ENCODE measurements at places on chromosomes 6 and 20.

DNA sequence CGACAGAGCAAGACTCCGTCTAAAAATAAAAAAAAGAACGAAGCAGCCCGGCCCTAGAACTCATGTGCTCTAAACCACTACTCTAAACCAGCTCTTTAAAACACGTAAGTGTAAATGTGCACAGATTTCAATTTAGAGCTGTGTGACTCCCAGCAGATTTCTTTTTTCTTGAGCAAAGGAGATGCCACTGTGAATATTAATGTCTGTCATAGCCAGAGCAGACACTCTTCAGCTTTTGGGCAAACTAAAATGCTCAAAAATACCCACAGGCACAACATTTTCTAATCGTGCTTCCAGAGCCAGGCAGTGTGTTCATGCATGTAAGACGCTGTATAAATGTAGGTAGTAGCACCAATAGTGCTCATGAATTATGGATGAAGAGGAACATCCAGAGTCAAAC is 218.9 kb upstream of the PLCB4 start:
- DNase-seq: no peak

DNA sequence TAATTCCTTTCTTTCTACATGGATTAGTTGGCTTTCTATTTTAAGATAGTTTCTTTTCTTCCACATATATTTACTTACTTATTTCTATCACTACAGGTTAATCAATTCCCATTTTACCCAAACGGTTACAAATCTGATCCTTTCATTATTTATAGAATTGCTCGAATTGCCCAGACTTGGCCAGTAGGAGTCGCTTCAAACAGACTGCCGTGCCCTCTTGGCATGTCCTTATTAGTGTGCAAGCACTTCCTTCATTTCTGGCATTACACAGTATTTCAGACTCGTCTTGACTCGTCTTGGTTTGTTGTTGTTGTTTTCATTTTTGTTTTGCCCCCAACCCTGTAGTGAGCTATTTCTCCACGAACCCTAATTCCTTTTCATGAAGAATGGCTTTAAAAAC is 74.6 kb downstream of the SAMD3 start:
- peak; percentile 38 for DNase-seq

DNA sequence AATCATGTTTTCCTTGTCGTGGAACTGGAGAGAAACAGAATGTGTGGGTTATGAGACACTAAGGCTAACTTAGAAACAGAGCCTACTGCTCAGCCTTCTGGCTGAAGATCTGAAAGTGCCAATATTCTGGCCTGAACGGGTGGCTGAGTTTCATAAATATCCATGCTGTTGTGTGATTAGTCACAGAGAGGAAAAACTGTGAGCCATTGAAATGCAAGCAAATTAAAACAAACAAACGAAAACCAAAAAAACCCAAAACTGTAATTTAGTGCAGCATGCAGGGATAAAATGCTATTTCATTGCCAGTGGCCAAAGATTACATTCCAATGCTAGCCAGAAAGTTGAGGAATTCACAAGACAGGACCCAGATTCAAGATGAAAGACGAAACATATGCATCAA is 315.1 kb downstream of the UBE3D start:
- DNase-seq: no peak

DNA sequence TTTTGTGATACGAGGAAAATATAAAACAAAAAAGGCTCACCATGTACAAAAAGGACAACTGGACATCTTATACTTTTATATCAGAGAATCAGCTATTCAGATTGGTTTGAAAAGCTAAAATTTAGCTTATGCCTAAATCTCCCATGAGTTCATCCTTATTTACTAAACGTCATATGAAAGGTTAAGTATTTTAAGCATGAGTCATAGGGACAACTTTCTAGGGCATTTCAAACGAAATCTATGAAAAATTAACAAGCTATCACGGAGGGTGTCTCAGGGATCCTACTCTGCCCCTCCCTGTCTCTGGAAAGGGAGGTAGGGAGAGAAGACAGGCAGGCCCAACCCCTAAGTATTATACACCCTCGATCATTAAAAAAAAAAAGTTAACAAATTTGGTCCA is 124.1 kb upstream of the LOC128125822 start:
- DNase-seq: no peak

DNA sequence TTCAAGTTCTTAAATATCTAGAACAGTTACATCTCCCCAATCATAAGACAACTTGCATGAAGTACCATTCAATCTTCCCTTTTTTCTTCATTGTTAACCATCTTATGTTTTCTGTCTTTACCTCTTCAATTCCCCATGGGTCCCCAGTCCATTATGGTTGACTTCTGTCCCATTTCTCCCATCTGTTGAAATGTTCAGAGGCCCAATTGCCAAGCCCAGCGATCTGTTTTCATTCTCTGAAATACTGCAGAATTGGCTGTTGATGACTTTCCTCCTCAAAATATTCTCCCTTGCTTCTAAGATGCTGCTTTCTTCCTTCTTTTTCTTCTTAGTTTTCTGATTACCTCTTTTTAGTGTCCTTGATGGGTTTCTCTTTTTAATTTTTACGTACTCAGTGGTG is 26.0 kb downstream of the DSTN start:
- DNase-seq: no peak

DNA sequence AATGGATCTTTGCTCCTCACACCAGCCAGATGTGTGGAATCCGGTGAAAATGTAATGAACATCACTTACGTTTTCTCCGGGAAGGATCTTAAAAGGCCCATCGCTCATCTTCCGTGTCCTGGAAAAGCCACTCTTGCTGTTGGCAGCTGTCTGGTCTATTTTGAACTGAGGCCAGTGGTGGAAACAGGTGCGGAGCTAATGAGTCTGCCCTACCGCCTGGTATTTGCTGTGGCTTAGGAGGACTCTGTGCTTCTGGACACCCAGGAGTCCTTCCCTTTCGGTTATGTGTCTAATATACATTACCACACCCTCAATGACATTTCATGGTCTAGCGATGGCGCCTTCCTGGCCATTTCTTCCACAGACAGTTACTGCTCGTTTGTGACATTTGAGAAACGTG is 264.2 kb upstream of the PREP start:
- no peak for DNase-seq

- DNase-seq: no peak
These were observed 191.2 kb upstream of the SOX4 start for GRCh38 chr6:21402368-21402767.

GRCh38 chr6:142088858-142089216 is 43.9 kb upstream of the GJE1 start:
- no peak for DNase-seq

GRCh38 chr6:27129917-27130316 is 117.6 kb upstream of the PRSS16 start:
- no peak for DNase-seq

Measured in CD4-positive, alpha-beta T cell treated with Interleukin-21 for 1 hour (primary cell).